ENCODE measurements at places on chromosomes 16 and 17. TPM values are rescaled to one million over a fixed set of nuclear protein-coding genes. Genes with fewer than 3 reads are reported as not detected.

The TM4SF5 gene
- not detected for total RNA-seq

The CD79B gene
- total RNA-seq, result 2.8 TPM

The EEF2KMT gene
- total RNA-seq, result 15.0 TPM

The GJC1 gene
- total RNA-seq, result 6.8 TPM

The OR3A3 gene
- total RNA-seq, result not detected

The ZG16B gene
- total RNA-seq, result not detected

The KRTAP3-1 gene
- total RNA-seq, result not detected

The ZNF785 gene
- total RNA-seq, result 3.9 TPM

The IL21R gene
- 0.08 TPM for total RNA-seq

The PYDC1 gene
- total RNA-seq, result not detected

The C16orf46 gene
- 0.36 TPM for total RNA-seq
